Osteocyte (in vitro differentiated cells): ENCODE measurements at places on chromosomes 5 and 9. TPM values are rescaled to one million over a fixed set of nuclear protein-coding genes. Genes with fewer than 3 reads are reported as not detected.

The PCDHGB2 gene
- total RNA-seq: 0.50 and 0.59 TPM in 2 replicates

The PLAC8L1 gene
- total RNA-seq: 1.4 and 2.1 TPM in 2 replicates

The PFN3 gene
- total RNA-seq: not detected in 2 replicates

The KLF9 gene
- 83.4 and 85.3 TPM in 2 replicates for total RNA-seq

The TRAF2 gene
- total RNA-seq: 12.2 and 14.4 TPM in 2 replicates

The RABGAP1 gene
- 88.4 and 92.9 TPM in 2 replicates for total RNA-seq

The BSPRY gene
- total RNA-seq: not detected in 2 replicates

The PCDHGA7 gene
- total RNA-seq: 0.11 TPM in 1 of 2 replicates, not detected in the other

The PPP3R2 gene
- not detected in 2 replicates for total RNA-seq

The SH3TC2 gene
- total RNA-seq: 0.83 and 1.1 TPM in 2 replicates

The LVRN gene
- 0.40 and 0.68 TPM in 2 replicates for total RNA-seq

The SWI5 gene
- 24.7 and 26.4 TPM in 2 replicates for total RNA-seq

The LYSMD3 gene
- 18.9 and 20.8 TPM in 2 replicates for total RNA-seq
